ENCODE measurements at places on chromosomes 4 and X. TPM values are rescaled to one million over a fixed set of nuclear protein-coding genes. Genes with fewer than 3 reads are reported as not detected.

The WDR1 gene
- total RNA-seq, result 236 TPM

- DNase-seq, result no peak
Measured at GRCh38 chrX:12981880-12982279, 7.0 kb downstream of the TMSB4X start.

DNA sequence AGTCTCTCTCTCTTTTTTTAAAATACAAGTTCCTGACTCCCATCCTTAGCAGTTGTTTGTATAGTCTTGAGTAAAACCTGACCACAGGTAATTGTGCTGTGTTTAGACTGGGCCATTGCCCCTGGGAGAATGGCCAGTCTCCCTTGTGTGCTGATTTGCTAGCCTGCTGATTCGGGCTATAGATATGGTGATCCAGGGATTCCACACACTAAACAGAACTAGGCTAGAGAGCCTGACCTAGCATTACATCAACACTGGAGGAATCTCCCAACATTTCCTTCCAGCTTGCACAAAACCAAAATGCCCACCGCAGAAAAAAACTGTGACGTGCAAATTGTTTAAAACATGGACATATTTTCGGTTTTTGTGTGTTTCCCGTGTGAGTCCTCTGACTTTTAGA lies 5.1 kb downstream of the UPRT start:
- no peak for DNase-seq

- DNase-seq, result no peak
Measured at GRCh38 chr4:147518846-147519767, 38.2 kb downstream of the EDNRA start.

DNA sequence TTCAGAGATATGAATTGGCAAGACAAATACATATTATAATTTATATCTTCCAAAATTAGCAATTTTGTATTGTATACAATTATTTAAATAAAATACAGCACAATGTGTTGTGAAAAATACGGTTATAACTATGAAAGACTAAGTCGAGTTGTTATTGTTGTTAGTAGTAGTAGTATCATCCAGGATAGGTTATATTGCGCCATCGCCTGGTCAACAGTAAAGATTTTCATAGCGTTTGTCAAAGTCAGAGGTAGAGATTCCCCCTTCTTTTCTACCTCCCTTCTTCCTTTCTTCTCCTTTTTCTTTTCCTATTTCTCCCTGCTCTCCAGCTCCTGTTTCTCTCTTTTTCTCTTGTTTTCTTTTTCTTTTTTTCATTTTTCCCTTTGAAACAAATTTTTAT lies 499.1 kb upstream of the EPHA5 start:
- DNase-seq, result no peak

The DDX53 gene
- total RNA-seq, result not detected

The SPANXB1 gene
- not detected for total RNA-seq

The DGAT2L6 gene
- total RNA-seq, result not detected

- DNase-seq, result no peak
Measured at GRCh38 chr4:141705747-141706377, 69.5 kb downstream of the IL15 start.

- no peak for DNase-seq
Measured at GRCh38 chr4:73763877-73764276, 23.5 kb downstream of the CXCL8 start.

DNA sequence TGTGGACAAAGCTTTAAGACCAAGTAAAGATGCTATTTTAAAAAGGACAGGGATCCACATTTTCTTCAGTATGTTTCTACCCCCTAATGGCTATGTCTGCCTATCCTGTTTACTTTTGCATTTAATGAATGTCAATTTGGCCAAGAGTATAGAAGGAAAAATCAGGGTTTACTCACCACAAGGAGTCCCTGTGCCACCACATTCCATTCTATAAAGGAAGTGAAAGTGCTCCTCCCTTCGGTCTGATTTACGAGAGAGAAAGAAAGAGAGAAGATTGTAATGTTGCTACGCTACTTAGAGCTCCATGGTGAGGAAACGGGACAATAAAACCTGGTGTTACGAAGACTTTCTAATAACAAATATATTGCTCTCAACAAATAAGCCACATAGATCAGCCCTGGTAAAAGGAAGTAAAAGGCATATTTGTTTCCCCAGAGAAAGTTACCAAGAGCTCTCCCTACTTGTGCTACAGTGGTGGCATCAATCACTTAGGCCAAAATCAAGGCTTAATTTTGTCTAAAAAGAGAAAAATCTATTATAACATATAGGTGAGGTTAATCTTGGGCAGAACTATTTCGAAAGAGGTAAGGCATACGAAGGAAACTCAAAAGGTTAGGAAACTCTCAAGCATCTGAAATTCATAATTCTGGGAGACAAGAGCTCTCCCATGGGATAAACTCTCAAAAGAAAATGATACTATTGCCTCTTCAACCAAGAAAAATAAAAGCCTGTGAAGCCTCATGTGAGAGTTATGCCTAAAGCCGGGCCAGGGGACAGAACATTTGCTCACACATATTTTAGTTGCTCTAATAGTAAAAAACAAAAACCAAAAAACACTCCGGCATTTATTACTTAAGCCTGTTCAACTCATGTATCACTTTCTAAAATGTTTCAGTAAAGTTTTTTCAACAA lies 29.5 kb downstream of the TAPT1 start:
- DNase-seq, result no peak

The MAGEA9B gene
- total RNA-seq, result not detected

The AVPR2 gene
- 1.1 TPM for total RNA-seq

- DNase-seq, result no peak
Measured at GRCh38 chr4:147318586-147318985, 162.3 kb upstream of the EDNRA start.

- no peak for DNase-seq
Measured at GRCh38 chrX:113033966-113034680, 193.5 kb upstream of the AMOT start.

The FATE1 gene
- not detected for total RNA-seq

The SPINK2 gene
- total RNA-seq, result 4.6 TPM

The CTAG1B gene
- not detected for total RNA-seq

The RENBP gene
- 10.8 TPM for total RNA-seq

GRCh38 chr4:12770351-12770750 lies 713.8 kb downstream of the RAB28 start:
- DNase-seq, result no peak

DNA sequence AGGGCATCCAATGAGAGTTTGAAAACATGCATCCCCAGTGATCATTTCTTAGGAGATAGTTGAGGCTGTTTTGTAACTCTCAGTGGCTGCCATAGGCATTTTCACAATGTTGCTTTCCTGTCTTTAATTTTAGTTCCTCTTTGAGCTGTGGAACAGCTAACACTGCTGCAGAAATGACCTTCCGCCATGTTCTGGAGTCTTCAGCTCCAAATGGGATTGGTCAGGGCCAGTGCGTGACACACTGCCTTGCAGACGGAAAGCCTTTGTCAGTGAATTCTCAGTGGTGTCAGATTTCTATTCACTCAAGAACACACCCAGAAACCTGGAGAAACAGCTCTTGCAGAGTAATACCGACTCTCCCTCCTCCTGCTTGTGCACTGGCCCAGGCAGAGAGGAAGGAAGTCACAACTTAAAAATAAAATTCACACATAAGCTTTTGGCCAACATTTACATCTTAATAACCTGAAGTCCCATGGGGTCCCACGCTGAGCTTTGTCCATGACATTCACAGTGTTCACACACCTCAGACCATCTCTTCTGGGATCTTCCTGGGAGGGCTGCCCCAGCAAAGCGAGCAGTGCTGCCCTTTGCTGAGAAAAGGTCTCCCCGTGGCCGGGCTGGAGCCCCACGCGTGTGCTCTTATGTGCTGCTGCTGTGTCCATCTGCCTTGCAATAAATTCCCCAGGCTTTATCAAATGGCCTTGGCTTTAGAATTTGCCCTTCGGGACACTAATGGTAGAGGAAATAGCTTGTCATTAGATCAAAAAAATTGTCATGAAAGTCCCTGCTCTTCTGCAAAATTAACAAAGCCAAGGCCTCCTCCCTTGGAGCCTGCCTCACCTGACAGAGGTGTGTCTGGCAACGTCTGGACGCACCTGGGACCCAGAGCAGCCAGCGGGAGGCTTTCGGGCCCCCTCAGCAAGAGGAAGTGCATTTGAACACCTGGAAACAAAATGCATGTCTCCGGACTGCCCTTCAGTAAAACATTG lies 126.8 kb downstream of the IRF2 start:
- DNase-seq, result peak; percentile 73

GRCh38 chrX:101449279-101449678 lies 36.0 kb upstream of the ARMCX4 start:
- DNase-seq, result no peak

DNA sequence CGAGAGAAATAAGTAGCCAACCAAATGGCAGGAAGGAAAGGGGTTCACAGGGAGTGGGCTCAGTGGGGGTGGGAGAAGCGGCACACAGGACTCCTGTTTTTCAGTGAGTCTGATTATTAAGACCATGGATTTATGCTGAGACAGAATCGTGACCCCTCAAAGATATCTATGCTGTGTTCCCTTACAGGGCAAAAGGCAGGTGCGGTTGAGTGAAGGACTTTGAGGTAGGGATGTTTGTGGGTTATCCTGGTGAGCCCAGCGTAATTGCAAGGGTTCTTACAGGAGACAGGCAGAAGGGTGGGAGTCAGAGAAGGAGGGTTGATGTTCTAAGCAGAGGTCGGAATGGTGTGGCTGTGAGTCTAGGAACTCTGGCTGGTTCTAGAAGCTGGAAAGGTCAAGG lies 73.0 kb downstream of the EVC start:
- peak; percentile 24 for DNase-seq

The AMBN gene
- total RNA-seq, result not detected

- no peak for DNase-seq
Measured at GRCh38 chr4:166957451-166957850, 276.8 kb downstream of the SPOCK3 start.

- no peak for DNase-seq
Measured at GRCh38 chrX:114973013-114973412, 44.4 kb downstream of the IL13RA2 start.

DNA sequence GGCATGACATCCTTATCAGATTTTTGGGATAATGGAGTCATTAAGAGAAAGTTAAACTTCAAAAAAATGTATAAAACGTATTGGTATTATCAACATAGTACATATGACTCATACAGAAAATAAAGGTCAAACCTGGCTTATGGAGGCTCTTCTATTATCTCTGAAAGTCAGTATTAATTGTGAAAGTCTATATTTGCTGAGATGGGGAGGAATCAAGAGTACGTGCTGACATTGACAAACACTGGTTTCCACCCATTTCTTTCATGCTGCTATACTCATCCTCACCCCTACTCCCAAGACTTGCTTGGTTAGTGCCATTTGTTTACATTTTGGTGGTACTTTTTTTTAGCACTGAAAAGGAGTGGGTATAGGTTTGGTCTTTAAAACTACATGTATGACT lies 30.8 kb upstream of the PLA2G12A start:
- no peak for DNase-seq

DNA sequence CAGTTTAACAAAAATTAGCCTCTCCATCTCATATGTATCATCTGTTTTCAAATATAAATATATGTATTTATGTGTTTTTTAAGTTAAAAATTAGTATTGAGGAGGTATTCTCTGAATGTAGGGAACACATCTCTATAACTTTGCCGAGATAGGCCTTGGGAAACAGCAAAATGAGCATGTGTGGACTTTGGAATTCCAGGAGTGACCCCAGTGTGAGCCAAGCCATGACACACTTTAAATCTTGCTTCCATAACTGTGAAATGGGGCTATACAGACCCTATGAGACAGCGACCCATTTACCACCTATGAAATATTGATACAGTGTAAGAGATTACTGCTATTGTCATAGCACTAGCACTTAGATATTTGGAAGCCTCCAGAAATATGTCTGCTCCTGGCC lies 58.8 kb downstream of the FRMPD4 start:
- DNase-seq, result no peak

- DNase-seq, result no peak
Measured at GRCh38 chr4:94536049-94536448, 84.3 kb downstream of the PDLIM5 start.

- DNase-seq, result no peak
Measured at GRCh38 chrX:15438332-15438731, 54.1 kb upstream of the VEGFD start.

DNA sequence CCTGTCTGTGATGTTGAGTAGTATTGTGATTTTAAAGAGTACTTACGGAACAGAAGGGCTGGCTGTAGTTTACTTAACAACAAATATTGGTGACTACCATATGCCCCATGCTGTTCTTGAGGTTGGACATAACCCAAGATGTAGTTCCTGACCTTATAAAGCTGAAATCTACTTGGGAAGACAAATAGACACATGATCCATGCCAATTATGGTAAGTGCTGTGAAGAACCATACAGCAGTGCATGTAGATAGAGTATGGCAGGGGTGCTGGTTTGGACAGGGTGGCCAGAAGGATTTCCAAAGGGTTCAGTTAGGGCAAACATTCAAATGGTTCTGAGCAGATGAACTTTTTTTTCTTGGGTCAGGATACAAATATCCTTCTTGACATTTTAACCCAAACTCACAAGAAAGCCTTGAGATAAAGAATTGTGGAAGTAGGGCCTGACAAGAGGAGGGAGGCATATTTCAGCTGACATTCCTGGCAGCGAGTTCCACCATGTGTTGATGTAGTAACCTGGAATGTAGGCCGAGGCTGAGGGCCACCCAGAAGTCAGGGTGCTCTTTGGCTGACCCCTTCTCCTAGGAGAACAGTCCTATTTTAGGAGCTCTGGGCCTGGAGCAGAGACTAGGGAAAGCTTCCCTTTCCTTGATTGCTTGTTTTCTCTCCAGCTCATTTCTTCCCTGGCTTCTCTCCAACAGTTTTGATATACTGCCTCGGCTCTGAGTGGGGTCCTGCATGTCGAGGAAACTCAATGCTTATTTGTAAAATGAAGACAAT lies 74.2 kb downstream of the FREM3 start:
- DNase-seq, result peak; percentile 90

GRCh38 chr4:85928775-85929591 lies 430.9 kb downstream of the MAPK10 start:
- no peak for DNase-seq

DNA sequence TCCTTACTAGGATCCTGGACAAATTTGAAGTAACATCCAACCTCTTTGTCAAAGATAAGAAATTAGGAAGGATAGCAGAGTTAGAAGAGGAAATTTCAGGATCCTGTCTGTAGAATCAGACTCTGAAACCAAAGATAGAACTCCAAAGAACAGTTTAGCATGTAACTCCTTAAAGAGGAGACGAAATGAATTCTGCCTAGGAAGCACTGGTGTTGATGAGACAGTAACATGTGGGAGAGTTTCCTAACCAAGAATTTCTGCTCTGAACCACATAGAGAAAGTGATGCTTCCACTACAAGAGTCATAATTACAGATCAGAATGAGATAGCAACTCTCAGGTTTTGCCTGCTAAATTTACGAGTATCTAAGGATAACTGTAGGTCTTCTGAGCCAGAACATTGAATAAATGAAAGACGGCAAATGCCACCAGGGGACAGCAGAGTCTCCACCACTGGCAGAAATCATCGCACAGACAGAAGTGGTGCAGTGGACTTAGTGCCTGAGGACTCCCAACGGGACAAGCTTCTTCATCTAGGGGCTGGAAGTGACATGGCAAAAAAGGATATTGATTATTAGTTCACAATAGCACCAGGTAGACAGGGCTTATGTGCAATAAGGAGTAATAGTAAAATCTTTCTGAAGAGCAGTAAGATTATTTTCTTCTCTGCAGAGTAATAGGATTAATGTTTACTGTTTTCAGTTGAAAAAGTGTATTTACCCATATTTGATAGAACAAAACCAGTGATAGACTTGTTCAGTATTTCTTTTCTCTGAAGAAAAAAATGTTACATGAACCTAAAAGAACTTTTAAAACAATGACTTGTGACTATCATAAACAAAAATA lies 6.7 kb upstream of the PPID start:
- DNase-seq, result peak; percentile 77

- no peak for DNase-seq
Measured at GRCh38 chrX:134676436-134676835, 18.2 kb upstream of the PLAC1 start.
